CD4-positive, alpha-beta T cell treated with Interleukin-4 for 4 hours (primary cell): ENCODE measurements at places on chromosomes 3 and 15.

GRCh38 chr3:190435618-190436017, 14.1 kb downstream of the TMEM207 start:
- no peak for DNase-seq

GRCh38 chr3:60629816-60630215, 621.4 kb downstream of the FHIT start:
- DNase-seq = no peak

DNA sequence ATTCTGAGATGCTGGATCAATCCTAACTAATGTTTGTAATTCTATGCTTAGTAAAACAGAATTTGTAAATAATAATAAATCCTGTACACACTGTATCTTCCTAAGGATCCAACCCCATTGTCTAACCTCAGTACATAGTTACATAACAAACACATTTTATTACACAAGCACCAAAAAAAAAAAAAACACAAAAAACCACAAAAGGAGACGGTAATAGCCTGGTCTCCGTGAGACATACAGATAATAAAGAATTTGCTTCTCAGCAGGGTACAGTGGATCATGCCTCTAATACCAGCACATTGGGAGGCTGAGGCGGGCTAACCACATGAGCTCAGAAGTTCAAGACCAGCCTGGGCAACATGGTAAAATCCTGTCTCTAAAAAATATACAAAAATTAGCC, 558.7 kb downstream of the MAGI1 start:
- no peak for DNase-seq

- no peak for DNase-seq
Observed at GRCh38 chr15:67215102-67215501, 39.4 kb downstream of the AAGAB start.

- DNase-seq = no peak
Observed at GRCh38 chr3:53161450-53161819, 426 bp downstream of the PRKCD start.

- no peak for DNase-seq
Observed at GRCh38 chr3:72436863-72437592, 411.2 kb downstream of the SHQ1 start.

DNA sequence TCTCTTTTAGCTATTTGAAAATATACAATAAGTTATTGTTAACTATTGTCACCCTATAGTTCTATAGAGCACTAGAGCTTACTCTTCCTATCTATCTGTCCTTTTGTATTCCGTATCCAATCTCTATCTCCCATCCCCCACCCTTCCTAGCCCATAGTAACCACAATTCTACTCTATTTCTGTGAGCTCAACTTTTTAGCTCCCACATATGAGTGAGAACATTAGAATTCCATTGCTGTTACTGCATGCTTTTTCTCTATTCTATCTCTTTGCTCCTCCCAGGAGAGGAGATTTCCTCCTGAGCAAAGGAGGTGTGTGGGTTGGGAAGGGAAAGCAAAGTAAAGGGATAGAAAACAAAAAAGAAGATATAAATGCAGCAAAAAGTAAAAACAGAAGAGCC, 105.6 kb upstream of the SLC4A7 start:
- no peak for DNase-seq

DNA sequence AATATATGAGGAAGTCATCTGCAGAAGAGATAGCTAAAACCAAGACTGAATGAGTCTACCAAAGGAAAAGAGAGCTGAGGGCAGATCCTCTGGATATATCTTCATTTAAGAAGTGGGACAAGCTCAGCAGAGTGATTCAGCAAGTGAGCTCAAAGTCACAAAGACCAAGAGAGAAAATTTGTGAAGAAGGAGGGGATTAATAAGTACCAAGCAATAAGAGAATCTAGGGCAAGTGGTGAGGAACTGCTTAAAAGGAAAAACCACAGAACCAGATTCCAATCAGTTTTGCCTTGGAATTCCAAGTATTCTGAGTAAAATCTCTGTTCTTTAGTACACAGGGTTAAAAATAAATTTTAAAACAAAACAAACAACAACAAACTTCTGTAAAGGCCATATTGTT, 3.6 kb downstream of the EHHADH start:
- no peak for DNase-seq

DNA sequence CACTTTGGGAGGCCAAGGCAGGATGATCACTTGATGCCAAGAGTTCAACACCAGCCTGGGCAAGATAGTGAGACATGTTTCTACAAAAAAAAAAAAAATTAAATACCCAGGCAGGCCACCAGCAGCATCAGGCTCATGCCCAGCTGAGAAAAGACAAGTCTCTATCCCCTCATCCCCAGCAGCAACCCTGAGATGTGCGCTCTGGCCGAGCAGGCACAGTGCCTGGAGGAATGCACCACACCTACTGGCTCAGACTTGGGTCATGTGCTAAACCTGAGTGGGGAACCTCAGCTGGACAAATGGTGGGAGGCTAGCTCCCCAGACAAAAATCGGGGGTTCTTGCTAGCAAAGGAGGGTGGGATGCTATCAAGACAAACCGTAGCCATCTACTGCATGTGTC, 10.2 kb upstream of the CCDC174 start:
- DNase-seq = no peak

DNA sequence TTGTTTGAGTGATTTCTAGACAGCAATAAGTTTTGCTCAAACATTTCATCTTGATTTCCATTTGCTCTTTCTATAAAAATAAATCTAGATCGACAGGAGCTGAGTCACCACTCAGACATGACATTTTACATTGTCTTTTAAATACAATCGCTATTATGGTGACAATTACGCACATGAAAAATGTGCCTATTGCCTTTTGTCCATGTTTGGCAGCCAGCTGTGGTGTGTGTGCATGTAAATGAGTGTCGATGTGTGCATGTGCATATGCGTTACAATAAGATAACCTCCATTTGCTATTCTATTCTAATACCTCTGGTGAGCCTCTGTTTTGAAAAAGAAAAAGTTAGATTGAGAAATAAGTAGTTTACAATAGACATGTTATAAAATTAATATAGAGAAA, 89.7 kb upstream of the GRM7 start:
- no peak for DNase-seq

GRCh38 chr15:77036537-77037387, 34.1 kb downstream of the TSPAN3 start:
- DNase-seq = no peak

DNA sequence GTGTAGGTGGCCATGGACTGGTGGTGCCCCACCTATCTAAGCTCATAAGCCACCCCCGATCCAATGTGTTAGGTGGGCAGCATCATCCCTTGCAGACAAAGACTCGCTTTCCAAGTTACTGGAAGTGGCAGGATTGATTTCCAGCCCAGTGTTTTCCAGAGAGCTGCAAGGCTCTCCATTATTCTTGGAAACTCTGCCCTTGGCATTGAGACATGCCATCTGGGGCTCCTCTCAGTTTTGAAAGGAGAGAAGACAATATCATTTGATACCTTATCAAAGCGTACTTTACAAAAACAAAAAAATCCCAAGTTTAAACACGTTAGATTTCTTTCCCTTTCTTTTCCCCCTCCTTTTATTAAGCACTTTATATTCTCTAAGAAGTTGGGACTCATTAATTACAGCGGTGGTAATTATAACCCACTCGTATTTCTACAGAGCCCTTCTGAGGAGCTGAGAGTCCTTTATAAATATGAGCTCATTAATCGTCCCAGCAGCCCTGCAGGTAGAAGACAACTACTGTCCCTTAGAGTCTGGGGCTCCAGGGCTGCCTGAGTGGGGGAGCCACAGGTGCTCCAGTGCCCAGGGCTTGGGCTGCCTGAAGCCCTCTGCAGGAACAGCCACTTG, 226.1 kb downstream of the TLE3 start:
- DNase-seq = no peak

DNA sequence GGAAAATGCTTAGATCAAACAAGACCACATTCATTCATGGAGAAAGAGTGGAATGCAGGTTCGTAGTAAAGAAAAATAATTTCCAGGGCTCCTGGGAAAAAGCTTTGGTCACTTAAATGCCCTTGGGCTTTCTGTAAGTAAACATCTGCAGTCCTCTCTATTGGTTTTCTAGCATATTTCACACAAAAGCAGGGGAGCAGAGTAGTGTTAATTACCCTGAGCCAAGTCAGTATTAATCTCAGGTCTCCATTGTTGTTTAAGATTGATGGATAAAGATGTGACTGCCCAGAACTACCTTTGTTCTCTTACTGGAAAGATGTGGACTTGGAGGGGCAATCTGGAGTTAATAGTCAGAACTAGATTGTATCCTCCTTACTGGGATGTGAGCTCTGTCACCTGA, 242.6 kb downstream of the PTPRG start:
- no peak for DNase-seq

GRCh38 chr15:78619022-78619950, 1.5 kb downstream of the CHRNA3 start:
- DNase-seq = no peak

- no peak for DNase-seq
Observed at GRCh38 chr3:69113536-69113935, 8.9 kb downstream of the LMOD3 start.

- no peak for DNase-seq
Observed at GRCh38 chr15:43249699-43250203, 17.0 kb downstream of the TGM5 start.
